HS-27A (cell line): ENCODE measurements at places on chromosomes 12 and 14.

GRCh38 chr14:105108516-105108864, 43.3 kb upstream of the GPR132 start:
- no peak for DNase-seq

DNA sequence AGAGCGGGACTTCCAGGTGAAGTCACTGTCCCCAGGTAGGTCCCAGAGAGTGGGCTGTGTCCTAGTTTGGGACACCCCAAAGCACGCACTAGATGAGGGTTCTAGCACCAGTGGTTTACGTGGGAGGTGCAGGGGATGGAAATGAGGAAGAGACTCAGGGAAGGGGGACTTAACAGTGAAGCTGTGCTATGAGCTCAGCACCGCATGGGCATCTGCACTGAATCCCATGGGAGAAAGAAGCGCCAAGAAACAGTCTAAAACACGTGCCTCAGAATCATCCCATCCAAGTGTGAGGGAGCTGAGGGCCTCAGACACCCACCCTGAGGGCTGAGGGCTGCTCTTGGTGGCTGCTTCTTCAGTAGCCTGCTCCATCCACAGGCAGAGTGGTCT, 71.5 kb upstream of the ZFP36L1 start:
- no peak for DNase-seq

DNA sequence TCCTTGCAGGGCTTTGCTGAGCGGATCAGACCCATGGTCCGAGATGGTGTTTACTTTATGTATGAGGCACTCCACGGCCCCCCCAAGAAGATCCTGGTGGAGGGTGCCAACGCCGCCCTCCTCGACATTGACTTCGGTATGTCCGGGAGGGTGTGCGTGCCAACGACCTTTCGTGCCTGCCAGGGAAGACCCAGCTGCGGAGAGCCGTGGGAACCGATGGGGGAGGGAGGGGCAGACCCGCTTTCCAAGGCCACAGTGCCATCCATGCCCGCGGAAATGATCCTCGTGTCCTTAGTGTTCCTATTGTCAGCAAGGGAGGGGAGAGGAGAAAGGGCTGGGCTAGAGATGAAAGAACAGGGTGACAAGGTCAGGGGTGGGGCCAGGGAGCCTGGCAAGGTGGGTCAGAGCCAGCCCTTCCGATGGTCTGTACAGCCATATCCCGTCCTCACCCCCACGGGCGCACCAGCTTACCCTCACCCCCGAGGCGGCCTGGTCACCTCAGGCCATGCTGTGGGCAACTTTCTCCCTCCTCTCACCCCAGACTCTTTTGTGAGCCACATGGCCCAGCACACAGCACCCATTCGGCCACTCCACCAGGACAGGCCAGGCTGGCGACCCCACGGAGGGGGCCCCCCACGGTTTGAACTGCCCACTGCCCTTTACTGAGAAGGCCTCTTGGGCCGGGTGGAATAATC, 11.7 kb upstream of the SIVA1 start:
- DNase-seq, result no peak

GRCh38 chr12:131075611-131076010, 121.9 kb downstream of the ADGRD1 start:
- no peak for DNase-seq

DNA sequence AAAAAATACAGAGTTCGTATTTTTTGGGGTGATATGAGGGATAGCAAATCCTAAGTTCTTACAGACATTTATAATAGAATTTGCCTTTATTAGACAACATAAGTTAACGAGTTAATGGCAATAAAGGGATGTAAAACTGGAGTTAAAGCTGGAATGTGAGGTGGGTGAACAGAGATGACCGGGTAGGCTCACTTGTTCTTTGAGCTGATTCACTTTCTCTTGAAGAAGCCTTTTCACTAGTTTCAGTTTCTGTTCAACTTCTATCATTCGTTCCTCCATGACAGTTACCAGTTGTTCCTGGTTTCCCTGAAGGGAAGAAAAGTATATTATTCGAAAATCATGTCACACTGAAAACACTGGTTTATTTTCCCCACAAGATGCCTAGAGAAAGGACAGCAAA, 57.7 kb upstream of the SAV1 start:
- no peak for DNase-seq

DNA sequence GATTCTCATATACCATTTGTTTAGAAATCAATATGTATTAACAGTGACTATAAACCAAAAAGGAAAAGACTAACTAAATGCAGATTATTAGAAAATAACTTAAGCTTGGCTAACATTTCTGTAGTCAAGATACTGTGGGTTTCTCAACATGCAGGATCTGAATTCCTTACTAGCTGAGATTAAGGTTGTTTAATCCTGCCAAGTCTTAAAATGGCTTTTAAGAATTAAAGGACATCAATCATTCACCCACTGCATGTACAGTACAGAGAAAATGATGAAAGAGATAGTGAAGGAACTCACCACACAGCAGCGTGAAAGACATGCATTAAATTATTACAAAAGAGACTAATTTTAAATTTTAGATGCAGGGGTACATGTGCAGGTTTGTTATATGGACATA, 3.8 kb downstream of the ACSS3 start:
- DNase-seq, result no peak
